ENCODE measurements at places on chromosomes 6 and 20.

- DNase-seq = no peak
Observed at GRCh38 chr6:34585108-34585507, 29.0 kb upstream of the SPDEF start.

DNA sequence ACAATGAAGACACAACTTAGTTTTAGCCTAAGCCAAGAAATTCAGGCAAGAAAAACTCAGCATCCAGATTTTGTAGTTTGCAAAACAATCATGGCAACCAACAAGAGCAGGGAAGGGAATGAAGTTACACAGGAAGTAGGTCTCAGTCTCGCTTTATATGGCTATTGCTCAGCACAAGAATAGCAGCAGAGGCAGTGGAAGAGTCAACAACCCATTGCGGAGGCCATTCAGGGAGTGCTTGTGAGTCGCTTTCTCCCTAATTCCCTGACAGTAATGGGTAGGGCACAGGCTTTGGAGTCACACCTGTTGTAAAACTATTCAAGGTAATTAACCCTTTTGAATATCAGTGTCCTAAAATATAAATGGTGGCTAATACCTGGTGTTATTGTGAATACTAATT lies 238.5 kb downstream of the HDGFL1 start:
- no peak for DNase-seq

GRCh38 chr6:13641315-13641714 lies 26.2 kb downstream of the NOL7 start:
- DNase-seq = no peak

- DNase-seq = no peak
Observed at GRCh38 chr20:24720957-24721356, 228.1 kb upstream of the CST7 start.

- DNase-seq = no peak
Observed at GRCh38 chr6:130968476-130968875, 94.6 kb downstream of the EPB41L2 start.

GRCh38 chr6:107805504-107805903 lies 18.6 kb downstream of the SCML4 start:
- no peak for DNase-seq

GRCh38 chr6:27753668-27754407 lies 158.4 kb downstream of the OR2B2 start:
- DNase-seq = peak; percentile 41

DNA sequence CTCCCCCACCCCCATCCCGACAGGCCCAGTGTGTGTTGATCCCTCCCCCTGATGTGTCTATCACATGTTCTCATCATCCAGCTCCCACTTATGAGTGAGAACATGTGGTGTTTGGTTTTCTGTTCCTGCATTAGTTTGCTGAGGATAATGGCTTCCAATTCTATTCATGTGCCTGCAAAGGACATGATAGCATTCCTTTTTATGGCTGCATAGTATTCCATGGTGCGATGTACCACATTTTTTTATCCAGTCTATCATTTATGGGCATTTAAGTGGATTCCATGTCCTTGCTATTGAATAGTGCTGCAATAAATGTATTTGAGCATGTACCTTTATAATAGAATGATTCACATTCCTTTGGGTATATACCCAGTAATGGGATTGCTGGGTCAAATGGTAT lies 66.6 kb upstream of the NXT1 start:
- DNase-seq = no peak

DNA sequence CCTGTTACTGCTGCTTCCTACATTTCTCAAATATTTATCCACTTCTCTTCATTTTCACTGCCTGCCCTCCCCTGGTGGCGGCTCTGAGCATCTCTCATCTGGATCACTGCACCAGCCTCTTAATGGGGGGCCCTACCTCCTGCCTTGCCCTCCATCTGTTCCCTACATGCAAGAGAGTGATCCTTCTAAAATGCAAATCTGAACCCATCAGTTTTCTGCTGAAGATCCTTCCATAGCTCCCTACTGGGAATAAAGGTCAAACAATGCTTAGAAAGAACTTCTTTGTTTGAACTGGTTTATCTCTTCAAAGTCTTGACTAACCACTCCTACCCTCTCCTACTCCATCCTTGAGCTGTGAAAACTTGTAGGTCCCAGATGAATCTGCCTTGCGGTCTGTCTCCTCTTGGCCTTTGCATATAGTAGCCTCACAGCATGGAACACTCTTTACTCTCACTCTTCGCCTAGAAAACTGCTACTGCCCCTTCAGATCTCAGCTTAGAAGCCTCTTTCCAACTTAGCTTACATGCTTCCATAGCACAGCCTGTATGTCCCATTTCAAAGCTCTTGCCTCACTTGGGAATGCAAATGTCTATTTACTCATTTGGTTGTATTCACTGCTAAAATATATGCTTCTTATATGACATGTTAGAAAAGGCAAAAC lies 119.3 kb downstream of the QRSL1 start:
- no peak for DNase-seq

DNA sequence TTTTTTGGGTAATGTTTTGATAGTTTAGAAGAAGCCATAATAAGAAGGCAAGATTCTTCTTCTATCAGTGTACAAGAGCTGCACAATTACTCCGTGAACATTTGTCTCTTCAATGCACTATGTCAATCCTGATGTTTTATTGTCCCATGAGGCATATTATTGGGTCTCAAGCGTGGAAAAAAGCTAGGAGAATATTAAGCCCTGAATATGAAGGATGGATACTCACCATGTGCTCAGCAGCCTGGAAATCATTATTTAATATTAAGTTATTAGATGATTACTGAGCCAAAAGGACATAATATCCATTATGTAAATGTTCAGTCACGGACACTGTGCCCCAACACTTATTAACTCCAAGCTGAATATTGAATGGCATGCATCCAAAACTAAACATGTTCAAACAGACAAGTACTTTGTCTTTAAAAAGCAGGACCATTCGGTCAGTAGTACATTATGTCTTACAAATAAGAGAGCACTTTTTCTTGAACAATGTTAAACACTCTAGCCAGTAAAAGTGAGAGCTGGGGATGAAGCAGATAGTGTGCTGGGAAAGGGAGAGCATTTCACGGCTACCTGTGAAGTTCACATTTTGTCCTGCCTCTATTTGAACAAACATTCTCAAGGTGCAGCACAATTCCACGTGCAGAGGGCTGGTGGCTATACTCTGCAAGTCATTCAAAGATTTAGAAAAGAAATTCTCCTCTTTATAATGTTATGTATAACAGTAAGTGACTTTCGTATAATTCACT lies 70.6 kb upstream of the CNR1 start:
- no peak for DNase-seq

- no peak for DNase-seq
Observed at GRCh38 chr20:59752101-59752586, 147.8 kb downstream of the PHACTR3 start.

GRCh38 chr20:58634521-58635278 lies 16.4 kb upstream of the STX16 start:
- peak; percentile 52 for DNase-seq

GRCh38 chr20:52234302-52235045 lies 42.9 kb upstream of the ZFP64 start:
- no peak for DNase-seq

DNA sequence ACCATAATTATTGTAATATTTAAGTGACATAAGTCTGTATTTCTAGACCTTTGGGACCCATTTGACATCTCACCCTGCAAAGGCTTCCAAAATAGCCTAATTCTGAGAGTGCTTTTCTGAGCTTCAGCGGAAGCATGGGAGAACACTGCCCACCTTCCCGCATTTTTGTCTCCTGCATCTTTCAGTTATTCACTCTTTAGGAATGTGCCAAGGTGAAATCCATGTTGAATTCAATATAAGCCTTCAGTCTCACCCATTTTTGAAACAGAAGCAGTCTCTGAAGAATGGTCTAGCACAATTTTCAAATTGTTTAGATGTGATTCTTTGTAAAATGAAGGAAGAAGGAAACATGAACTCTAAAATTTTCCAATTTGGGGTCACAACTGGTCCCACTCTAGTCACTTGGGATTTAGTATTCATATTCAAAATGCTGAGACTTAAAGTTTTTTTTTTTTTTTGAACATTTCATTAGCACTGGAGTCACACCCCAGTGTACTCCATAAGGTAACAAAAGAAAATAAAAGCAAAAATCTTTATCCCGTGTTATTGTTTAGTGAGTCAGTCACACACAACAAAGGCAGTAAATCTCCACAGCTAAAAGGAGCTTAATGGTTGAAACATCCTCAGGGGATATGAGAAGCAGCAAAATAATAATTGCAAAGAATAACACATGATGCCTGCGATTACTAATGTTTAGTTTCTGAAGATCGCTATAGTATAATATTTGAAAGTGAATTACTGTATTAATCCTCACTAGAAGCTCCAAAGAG lies 479.9 kb upstream of the BTBD3 start:
- DNase-seq = no peak

- no peak for DNase-seq
Observed at GRCh38 chr6:169738204-169738975, 13.0 kb downstream of the DYNLT2 start.

- no peak for DNase-seq
Observed at GRCh38 chr6:15811107-15811506, 148.3 kb upstream of the DTNBP1 start.

DNA sequence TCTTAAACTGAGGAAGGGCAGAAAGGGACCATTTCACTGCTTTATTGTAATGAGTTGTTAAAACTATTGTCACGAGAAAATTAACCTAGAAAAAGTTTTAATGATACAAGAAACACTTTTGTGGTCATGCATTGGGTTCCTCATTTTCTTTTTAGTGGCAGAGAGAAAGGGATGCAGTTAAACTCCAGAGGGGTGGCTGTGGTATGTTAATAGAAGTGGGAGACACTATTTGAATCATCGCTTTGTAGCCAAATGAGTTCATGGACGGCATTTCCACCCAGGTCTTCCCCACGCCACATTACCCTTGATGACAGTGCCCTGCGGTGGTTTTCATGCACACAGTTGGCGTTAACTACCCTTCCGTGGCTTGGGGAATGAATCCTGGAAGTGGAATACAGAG lies 235.6 kb downstream of the PLCB1 start:
- no peak for DNase-seq

DNA sequence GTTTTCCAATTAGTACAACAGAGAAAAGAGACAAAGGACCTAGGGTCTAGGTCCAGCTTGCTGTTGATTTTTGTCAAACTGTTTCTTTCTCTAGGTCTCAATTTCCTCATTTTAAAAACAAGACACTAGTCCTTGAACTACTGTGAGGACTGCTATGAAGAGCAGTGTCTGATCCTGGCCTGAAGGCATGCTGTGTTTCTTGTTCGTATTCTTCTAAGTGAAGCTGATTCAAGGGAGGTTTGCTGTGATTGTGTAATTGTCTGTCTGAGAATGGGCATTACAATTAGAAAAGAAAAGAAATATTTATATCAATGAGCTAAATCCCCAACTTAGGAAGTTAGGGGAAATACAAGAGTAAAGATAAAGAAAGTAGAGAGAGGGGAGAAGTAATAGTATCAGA lies 228.2 kb upstream of the SUPT3H start:
- DNase-seq = no peak

All from CD8-positive, alpha-beta T cell (primary cell).